Endodermal cell (in vitro differentiated cells): ENCODE measurements at places on chromosomes 4 and X.

DNA sequence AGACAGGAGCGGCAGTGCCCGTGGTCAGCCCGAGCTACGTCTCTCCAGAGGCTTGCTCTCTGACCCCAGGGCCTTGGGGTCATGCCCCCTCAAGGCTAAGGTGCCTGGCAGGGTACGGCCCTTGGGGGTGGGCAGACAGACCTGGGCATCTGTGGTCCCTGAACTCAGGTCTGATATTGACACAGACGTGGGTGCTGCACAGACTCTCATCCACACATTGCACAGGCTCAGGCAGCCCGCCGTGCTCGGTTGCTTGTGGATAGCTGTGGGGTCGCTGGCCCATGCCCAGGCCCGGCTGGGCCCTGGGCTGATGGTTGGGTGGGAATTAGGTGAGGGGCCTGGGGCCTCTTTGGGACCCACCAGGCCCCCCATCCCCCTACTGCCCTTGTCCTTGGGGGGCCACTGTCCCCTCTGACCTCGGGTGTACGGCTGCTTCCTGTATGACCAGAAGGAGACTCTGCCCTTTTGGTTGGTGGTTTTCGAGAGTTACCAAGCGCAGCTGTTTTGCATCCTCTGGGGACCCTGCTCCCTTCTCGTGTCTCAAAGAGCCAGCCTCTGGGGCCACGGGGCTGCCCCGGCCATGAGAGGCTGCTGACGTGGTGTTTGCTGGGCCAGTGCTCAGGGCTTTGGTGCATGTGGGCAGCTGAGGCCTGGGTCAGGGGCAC is 10.1 kb downstream of the FGFRL1 start:
- no peak for DNase-seq

- DNase-seq: no peak
These were observed 19.4 kb upstream of the AGA start for GRCh38 chr4:177461606-177462005.

GRCh38 chr4:40608628-40609027 is 21.0 kb downstream of the RBM47 start:
- DNase-seq: no peak

DNA sequence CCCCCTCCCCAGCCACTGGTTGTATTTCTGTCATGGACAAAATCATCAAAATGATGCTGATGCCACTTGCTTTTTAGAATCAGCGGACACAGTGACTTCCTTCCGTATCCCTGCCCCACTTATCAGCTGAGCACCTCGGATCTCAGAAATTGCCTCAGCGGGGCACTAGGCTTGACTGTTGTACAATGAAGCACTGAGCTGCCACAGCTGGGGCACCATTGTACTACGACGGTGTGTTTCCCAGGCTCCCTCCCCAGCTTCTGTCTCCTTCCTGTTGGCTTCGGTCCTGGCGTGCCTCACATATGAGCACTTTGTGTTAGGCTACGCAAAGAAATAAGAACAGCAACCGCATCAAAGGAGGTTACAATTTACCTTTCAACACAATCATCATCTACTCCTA is 82.4 kb downstream of the F11 start:
- DNase-seq: no peak

DNA sequence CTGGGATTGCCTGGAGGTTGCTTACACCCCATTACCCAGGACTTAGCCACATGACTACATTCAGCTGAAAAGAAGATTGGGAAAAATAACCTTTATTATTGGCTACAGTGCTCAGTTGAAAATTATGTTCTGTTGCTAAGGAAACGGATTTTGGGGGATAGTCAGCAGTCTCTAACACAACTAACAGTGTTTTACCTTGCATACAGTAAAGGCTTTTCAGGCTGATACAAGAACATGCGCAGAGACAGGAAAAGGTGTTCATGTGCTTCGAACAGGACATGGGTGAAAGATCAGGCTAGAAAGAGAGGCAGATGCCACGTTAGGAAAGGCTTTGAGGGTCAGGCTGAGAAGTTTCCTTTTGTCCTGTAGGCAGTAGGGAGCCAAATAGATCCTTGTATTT is 14.8 kb upstream of the RHOH start:
- no peak for DNase-seq

DNA sequence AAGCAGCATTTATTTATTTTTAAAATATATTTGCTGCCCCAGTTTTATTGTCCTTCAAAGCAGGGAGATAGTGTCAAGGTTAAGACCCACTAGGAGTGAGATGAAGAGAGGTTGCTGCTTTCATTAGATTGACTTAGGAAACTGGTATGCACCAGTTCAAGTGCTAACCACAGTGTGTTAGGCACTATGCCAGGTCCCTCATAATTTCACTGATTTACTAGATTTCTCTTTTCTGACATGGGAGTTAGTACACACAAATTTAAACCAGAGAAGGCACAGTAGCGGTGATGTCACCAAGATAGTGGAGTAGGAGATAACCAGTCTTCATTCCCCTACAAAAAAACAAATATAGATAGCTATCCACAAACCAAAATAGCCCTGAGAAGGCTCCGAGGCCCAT is 14.3 kb downstream of the RRAGB start:
- DNase-seq: no peak

GRCh38 chr4:107945809-107946208 is 14.5 kb downstream of the CYP2U1 start:
- no peak for DNase-seq

DNA sequence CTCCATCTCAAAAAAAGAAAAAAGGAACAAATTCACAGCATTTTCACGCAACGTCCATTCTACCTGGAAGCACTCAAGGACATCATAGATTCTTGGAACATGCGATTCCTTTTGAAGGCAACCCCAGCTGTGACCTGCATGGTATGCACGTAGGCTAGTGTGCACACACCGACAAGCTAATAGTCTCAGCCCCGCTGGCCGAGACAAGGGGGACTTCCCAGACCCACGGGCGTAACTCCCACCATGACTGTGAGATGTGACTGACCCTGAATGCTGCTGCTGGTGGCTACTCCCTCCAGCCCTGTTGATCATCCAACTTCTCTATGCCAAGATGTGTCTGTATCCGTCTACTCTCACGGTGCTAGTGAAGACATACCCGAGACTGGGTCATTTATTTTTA is 78.3 kb downstream of the CRLF2 start:
- DNase-seq: peak; percentile 28

DNA sequence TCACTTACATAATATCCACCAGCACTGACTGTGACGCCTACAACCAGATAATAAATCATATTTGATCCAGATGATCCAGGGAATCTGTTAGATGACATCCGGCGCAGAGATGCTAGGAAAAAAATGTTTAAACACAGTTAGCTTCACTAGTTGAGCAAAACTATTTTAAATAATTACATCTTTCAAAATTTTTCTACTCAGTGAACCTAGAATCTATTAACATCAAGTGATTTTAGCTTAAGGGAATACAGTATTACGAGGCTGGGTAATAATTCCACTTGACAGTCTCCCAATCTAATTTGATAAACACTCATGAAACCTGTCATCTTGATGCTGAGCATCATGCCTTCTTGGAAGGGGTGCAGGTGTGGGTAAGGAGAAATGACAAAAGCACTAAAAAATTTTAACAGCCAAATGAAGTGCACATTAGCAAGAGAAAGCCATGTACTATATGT is 4.7 kb downstream of the MGARP start:
- no peak for DNase-seq

DNA sequence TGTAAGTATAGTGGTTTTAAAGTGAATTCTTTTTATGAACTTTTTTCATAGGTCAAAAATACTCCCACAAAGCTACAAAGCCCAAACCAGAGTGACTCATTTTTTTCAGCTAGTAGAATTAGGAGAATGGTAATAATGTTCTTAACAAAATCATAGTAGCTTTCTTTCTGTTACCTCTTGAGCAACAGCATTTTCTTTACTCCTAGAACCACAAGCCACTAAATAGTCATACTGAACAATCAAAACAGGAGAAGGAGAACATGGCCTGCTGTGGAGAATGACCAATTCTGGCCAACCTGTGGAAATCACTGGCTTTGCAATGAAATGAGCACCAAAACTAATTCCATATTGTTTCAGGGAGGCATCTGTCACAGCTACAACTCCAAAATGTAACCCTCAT is 112.9 kb downstream of the AMMECR1 start:
- DNase-seq: no peak

DNA sequence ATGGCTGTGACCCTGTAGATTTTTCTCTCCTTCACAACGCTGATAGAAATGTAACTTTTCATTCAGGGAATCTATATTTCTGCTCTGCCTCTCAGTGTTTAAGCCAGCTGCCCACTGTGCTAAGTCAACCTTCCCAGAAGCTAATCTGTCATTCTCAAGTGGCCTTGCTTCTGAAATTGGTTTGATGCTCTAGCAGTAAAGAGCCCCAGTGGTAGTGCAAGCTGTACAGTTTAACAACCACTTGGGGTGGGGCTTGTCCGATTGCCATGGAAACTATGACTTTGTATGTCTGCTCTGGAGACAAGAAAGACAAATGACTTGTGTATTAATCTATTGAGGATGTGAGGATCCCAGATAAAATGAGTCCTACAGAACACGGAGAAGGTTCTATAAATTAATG is 620.9 kb upstream of the GALNT7 start:
- no peak for DNase-seq

DNA sequence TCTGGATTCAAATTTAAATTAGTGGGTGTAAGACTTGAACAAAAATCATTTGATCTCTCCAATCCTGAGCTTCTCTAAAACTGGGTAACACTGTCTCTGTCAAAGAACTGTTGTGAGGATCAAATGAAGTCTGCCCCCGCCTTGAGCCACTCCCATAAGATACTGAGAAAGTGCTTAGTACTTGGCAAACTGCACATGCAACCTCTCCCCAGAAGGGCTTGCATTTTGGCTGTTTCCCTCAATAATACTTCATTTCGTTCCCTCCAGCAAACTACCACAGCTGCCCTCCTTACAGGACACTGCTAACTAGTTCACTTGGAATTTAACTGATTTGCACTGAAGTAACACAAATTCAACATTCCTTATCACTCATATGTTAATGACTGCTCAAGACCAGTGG is 79.8 kb downstream of the APBB2 start:
- no peak for DNase-seq

GRCh38 chr4:52979020-52979419 is 116.9 kb downstream of the RASL11B start:
- DNase-seq: no peak

- DNase-seq: no peak
These were observed 965.1 kb upstream of the HS3ST1 start for GRCh38 chr4:12393631-12394262.

DNA sequence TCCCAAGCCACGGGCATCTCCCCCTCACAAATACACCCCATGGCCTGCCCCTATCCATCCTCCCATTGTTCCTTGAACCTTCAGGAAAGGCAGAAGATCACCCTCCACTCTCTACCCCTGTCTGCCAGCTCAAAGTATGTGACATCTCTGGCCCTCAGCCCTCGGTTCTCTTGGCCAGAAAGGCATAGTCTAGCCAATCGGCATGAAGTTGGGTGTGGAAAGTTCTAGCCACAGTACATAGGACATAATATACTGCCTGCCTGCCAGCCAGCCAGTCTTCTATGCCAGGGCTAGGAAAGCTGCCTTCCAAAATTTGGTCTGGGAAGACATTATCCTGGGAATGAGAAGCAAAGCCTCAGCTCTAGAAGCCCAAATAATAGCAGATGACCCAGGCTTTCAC is 3.2 kb upstream of the PLP1 start:
- DNase-seq: no peak

GRCh38 chrX:39480963-39481362 is 616.8 kb downstream of the BCOR start:
- no peak for DNase-seq

GRCh38 chr4:174320494-174321199 is 36.9 kb downstream of the CEP44 start:
- no peak for DNase-seq

GRCh38 chrX:37000140-37000539 is 8.0 kb upstream of the FAM47C start:
- peak; percentile 53 for DNase-seq

DNA sequence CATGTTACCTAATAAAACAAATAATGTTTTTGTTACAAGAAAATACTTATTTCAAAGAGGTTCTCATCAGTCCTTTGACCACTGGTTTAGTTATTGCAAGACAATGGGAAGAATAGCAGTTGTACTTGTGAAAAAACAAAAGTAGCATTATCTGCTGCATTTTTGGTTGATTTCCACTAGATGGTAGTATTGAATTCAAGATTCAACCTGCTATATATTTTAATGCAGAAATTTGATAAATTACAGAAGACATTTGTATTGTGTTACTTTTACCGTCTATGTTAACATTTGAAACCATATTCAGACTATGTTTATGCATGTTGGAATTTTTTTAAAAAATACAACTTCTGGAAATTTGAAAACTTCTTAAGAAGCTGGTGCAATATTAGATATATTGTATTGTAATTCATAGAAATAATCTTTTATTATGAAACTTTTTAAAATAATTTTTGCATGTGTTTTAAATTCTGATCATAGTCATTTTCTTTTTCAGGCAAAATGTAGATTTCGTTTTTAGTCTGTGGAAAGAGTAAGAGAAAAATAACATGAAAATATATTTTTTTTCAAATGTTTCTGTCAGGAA is 56.4 kb downstream of the SPCS3 start:
- no peak for DNase-seq

DNA sequence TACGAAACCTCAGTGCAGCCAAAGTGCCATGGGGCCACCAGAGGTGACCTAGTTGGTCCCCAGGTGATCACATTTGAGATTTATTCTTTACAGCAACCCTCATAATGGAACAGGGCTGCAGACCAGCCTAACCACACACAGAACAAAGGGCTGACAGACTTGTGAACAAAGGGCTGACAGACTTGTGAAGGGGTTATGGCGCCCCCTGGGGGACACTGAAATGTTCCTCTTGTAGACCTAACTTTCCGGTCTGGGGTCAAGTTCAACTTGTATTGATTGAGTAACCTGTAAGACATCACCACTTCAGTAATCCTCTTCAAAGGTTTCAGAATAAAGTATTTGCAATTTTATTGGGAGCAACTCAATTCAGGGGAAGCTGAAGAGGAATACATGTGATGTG is 175.9 kb upstream of the RPS6KA3 start:
- DNase-seq: peak; percentile 92

DNA sequence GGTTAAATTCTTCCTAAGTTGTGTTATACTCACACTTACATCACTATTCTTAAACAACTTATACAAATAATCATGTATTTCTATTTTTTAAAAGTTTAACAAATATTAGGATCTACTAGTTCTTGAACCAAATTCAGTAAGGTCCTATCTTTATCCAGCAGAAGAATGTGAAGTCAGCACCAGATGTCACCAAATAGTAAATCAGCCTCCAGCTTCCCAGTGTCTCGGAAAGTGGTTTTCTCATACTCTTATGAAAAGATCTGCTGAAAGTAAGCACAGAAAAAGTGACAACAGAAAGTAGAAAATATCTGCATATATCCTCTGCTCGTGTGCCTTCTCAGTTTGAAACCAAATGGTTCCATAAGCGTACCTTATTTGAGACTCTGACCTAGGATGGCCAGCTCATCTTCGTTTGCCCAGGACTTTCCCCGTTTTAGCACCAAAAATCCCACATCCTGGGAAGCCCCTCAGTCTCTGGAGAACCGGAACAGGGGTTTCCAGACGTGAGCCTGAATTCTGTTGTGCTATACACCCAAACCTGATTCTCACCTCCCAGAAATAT is 98.0 kb upstream of the DCLK2 start:
- no peak for DNase-seq
